Neural progenitor cell (in vitro differentiated cells): ENCODE measurements at places on chromosomes 6 and 20. TPM values are rescaled to one million over a fixed set of nuclear protein-coding genes. Genes with fewer than 3 reads are reported as not detected.

DNA sequence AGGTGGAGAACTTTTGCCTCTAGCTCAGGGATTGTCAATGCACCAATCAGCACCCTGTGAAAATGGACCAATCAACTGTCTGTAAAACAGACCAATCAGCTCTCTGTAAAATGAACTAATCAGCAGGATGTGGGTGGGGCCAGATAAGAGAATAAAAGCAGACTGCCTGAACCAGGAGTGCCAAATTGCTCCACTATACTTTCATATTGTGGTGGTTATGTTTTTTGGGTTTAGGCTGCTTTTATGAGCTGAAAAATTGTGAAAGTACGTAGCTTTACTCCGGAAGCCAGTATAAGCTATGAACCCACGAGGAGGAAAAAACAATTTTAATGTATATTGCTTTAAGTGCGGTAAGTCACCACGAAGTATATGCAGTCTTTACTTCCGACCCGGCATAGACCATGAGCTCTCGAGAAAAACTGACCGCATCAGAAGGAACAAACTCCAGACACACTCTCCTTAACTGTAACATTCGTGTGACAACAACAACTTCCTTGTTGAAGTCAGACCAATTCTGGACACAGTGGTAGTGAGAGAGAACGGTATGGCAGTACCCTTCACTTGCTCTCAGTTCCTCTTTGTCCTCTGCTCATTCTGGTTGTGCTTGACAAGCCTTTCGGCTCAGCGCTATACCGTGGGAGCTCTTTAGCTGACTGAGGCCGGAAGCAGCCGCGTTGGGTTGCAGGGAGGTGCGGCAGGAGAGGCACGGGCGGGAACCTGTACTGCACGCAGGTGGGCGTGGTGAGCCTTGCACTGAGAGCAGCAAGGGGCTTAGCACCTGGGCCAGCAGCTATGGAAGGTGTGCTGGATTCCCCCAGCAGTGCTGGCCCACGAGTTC, 81.9 kb upstream of the E2F3 start:
- H3K27me3 ChIP-seq, result no peaks in the 10 kb centered on the region
- no peak overlapping the region for H3K27ac ChIP-seq
- H3K4me1 ChIP-seq, result peaks cover 8% of the 10 kb centered on the region
- DNase-seq, result no peak
- H3K4me3 ChIP-seq, result no peak overlapping the region

DNA sequence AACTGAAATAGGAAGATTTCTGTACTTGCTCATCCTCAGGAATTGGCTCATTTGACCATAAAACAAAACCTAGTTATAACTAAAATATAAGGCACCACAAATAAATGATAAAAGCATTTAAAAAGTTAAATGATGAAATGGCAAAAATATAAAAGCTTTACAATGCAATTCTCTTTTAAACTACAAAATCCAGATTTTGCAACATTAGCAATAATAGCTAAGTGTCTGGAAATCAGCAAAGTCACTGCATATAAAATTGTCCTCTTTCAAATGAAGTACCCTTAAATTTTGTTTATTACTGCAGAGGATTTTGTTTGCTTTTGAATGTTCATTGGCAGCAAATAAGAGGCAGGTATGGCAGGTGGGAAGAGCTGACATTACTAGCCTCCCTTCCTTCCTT, 270.4 kb upstream of the RSPO3 start:
- H3K4me1 ChIP-seq, result no peaks in the 10 kb centered on the region
- no peaks in the 10 kb centered on the region for H3K27me3 ChIP-seq
- H3K27ac ChIP-seq, result no peak overlapping the region

- no peak overlapping the region for H3K27ac ChIP-seq
- no peaks in the 10 kb centered on the region for H3K4me1 ChIP-seq
- H3K36me3 ChIP-seq, result no peaks in the 10 kb centered on the region
- no peak overlapping the region for H3K4me3 ChIP-seq
- H3K27me3 ChIP-seq, result no peaks in the 10 kb centered on the region
- DNase-seq, result no peak
Observed at GRCh38 chr6:145086197-145086596, 649.1 kb downstream of the EPM2A start.

DNA sequence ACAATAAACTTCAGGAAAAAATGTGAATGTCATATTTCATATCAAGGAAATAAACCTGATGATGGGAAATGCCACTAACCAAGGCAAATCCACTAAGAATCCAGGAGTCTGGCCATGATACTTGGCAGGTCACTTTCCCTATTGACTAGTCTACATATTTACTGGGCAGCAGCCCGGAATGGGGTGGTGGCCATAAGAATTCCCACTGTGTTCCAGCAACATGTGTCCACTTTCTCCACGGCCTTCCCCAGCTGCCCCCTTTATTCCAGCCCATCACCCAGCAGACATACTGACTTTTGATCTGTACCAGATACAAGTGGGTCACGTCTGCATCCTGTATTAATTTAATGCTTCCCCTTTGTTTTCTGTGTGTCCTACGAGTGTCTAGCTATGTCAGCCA, 234.5 kb upstream of the PRDM1 start:
- no peak overlapping the region for H3K27ac ChIP-seq
- H3K4me1 ChIP-seq, result peaks cover 22% of the 10 kb centered on the region
- no peak overlapping the region for H3K4me3 ChIP-seq
- H3K27me3 ChIP-seq, result no peaks in the 10 kb centered on the region
- H3K36me3 ChIP-seq, result no peaks in the 10 kb centered on the region

DNA sequence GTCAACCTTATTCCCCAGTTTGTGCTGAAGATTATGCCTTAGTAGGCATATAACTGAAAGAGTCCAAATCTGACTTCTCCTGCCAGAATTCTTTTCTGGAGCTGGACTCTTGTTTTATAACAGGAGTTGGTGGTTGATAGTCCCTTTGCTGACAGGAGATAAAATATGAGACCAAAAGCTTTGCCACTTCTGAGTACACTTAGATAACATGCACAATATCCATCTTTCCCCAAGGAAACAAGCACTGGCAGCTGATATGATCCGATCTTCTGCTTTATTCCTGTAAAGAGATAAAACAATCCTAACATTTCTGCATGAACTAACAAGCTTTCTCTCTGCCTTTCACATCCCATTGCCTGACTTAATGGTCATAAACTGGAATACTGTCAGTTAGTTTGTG, 1265.4 kb upstream of the ADGRB3 start:
- H3K36me3 ChIP-seq, result no peaks in the 10 kb centered on the region
- no peaks in the 10 kb centered on the region for H3K27me3 ChIP-seq
- no peak overlapping the region for H3K4me3 ChIP-seq
- no peak overlapping the region for H3K27ac ChIP-seq
- no peak for DNase-seq

GRCh38 chr6:28865401-28866204, 58.2 kb downstream of the TRIM27 start:
- H3K4me3 ChIP-seq, result peak overlapping the region; percentile 57
- H3K27me3 ChIP-seq, result peaks cover 16% of the 10 kb centered on the region
- DNase-seq, result peak; percentile 70

GRCh38 chr6:45556828-45557227, 179.1 kb upstream of the SUPT3H start:
- no peak overlapping the region for H3K27ac ChIP-seq
- no peak for DNase-seq
- H3K4me1 ChIP-seq, result peaks cover 8% of the 10 kb centered on the region
- H3K27me3 ChIP-seq, result no peaks in the 10 kb centered on the region
- H3K36me3 ChIP-seq, result no peaks in the 10 kb centered on the region

DNA sequence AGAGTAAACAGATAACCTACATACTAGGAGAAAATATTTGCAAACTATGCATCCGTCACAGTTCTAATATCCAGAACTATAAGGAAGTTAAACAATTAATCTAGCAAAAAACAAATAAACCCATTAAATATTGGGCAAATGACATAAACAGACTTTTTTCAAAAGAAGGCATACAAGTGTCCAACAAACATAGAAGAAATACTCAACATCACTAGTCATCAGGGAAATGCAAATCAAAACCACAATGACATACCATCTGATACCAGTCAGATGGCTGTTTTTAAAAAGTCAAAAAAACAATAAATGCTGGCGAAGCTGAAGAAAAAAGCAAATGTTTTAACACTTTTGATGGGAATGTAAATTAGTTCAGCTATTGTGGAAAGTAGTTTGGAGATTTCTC, 1117.7 kb upstream of the MAP3K7 start:
- H3K36me3 ChIP-seq, result no peaks in the 10 kb centered on the region
- no peak for DNase-seq
- H3K27ac ChIP-seq, result no peak overlapping the region
- no peaks in the 10 kb centered on the region for H3K4me1 ChIP-seq

GRCh38 chr6:35516712-35517111, 4.0 kb upstream of the TULP1 start:
- H3K36me3 ChIP-seq, result no peaks in the 10 kb centered on the region
- peaks cover 17% of the 10 kb centered on the region for H3K4me1 ChIP-seq
- H3K27me3 ChIP-seq, result no peaks in the 10 kb centered on the region
- H3K27ac ChIP-seq, result no peak overlapping the region

- peaks cover 13% of the 10 kb centered on the region for H3K27me3 ChIP-seq
- no peaks in the 10 kb centered on the region for H3K36me3 ChIP-seq
- peak overlapping the region; percentile 99 for H3K4me3 ChIP-seq
Observed at GRCh38 chr20:41616228-41616627, 1.9 kb downstream of the CHD6 start.

Gene SLC17A3
- total RNA-seq, result not detected in 2 replicates
